ENCODE measurements at places on chromosomes 5 and 9. TPM values are rescaled to one million over a fixed set of nuclear protein-coding genes. Genes with fewer than 3 reads are reported as not detected.

Gene KCNIP1
- not detected for total RNA-seq

Gene PHF24
- 0.19 TPM for total RNA-seq

Gene PLAC8L1
- 0.38 TPM for total RNA-seq

Gene TMOD1
- 2.0 TPM for total RNA-seq

Gene ARHGEF37
- total RNA-seq = 2.5 TPM

Gene ENG
- total RNA-seq = 0.07 TPM

Gene LTC4S
- 0.22 TPM for total RNA-seq
